Activated CD8-positive, alpha-beta memory T cell treated with anti-CD3 and anti-CD28 coated beads for 1 hour (primary cell): ENCODE measurements at places on chromosomes 5 and 9.

GRCh38 chr9:92547356-92547755, 11.6 kb upstream of the ECM2 start:
- DNase-seq, result no peak

GRCh38 chr5:3310541-3311261, 284.9 kb upstream of the IRX1 start:
- no peak for DNase-seq

DNA sequence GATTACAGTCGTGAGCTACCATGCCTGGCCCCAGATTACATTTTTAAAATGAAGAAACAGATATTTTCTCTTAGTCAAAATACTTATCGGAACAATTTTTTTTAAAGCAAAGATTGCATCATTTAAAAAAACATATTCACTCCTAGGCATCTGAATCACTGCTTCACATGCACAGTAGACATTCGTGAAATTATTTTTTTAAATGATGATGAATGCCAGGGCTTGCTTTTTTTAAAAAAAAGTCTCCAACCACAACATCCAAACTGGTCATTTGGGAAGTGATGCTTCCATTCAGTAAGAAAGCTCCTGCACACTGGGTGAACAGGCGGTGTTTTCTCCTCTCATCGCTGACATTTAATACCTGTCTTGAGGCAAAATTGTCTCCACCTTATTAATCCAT, 223.0 kb upstream of the DMRT1 start:
- no peak for DNase-seq

GRCh38 chr5:56735849-56736641, 79.3 kb upstream of the MAP3K1 start:
- no peak for DNase-seq

DNA sequence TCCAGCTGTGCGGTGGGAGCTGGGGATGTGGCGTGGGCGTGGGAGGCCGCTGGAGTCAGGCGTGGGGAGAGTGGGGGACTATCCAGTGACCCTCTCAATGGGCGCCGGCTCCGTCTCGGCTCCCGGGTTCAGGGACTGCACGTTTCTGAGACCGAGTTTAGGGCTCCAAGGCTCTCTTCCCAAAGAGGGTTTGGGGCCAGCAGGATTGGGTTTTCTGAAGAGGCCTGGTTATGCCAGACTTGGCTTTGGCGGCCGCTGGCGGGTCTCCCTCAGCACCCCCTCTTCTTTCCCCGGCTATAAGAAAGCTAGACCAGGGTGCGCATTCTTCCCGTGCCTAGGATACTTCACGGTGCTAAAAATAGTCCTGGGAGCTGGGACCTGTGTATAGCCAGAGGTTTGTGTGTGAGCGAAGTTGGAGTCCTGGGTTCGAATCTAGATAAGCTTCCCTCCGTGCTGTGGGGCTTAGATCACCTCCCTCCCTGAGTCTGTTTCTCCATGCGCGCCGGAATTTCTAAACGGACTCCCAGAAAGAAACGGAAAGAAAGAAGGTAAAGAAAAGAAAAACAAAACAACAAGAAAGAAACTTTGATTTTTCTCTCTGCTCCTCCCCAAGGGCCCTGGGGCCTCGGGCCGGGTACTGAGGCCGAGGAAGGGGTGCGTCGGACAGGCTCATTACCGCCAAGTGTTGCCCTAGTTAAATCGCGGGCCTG, 5.0 kb downstream of the HAND1 start:
- DNase-seq, result no peak

DNA sequence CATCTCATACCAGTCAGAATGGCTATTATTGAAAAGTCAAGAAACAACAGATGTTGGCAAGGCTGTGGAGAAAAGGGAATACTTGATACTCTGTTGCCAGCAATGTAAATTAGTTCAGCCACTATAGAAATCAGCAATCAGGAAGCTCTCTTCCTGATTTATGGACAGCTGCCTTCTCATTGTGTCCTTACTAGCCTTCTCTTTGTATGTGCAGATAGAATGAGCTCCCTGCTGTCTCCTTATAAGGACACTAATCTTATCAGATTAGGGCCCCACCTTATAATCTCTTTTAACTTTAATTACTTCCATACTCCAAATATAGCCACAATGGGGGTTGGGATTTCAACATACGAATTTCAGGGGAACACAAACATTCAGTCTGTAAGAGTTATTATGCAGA, 38.0 kb downstream of the KCNV2 start:
- DNase-seq, result no peak

DNA sequence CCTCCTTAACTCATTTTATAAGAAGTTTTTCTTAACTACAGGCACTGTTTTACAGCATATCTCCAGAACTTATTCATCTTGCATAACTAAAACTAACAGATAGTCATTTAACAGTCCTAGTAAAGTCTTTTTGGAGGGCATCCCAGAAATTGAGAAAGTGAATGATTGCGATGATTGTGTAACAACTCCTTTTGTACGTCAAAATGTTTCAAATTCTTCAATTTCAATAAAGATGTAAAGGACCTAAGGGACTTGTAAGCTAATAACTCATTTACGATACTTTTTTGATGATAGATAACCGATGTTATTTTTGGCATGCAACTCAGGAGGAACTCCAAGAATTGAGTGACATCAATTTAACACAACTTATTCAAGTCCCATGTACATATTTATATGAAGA, 42.7 kb downstream of the SVEP1 start:
- DNase-seq, result no peak

DNA sequence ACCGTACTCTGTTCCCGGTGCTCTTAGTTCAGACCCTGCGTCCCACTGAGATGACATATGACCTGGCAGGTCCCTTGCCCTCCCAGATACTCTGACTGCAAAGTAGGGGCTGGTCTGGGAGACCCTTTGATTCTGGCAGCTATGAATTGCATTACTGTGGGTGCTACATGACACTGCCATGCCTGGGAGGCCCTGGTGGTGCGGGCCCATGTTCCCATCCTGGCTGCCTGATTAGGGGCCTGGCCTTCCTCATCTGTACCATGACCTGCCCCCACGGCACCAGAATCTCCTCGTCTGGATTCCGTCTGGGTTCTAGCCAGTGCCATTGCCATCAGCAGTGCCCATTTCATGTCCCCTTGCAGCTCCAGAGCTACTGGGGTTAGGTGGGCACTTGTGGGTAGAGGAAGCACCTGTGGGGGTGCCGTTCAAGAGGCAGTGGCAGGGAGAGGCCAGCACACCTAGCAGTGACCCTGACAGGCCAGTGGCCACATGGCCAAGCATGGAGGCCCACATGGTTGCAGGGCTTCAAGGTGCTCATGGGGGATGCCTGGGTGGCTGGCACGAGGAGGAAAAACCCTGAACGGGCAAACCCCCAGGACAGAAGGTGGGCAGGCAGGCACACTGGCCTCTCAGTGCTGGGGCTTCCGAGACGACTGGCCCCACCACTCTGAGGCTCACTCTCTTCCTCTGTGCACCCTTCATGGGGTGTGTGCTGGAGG, 69.7 kb downstream of the PHF2 start:
- DNase-seq, result no peak

DNA sequence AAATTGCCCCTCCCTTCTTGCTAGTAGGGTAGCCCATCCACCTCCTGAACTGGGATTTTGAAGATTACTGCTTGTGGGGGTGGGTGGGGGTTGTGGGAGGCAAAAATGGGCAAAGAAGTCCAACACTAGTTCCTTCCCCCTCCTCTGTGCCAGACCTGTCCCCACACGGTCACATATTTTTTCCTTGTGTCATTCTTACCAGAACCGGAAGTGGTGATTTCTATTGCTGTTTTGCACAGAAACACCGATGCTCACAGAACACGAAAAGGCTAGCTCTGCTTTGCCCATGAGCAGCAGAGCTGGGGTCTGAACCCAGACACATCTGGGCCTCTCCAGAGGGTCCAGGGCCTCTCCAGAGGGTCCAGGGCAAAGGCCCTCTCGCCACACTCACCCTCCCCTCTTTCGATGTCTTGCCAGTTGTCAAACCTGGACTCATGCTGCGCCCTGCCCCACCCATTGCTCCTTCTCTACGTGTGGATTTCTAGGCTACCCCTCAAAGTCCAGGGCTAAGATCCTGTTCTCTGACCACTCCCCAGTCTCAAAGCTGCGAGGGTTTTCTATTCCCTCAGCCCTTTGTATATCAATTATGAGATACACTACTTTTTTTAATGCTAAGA, 264.4 kb upstream of the MSX2 start:
- DNase-seq, result no peak

DNA sequence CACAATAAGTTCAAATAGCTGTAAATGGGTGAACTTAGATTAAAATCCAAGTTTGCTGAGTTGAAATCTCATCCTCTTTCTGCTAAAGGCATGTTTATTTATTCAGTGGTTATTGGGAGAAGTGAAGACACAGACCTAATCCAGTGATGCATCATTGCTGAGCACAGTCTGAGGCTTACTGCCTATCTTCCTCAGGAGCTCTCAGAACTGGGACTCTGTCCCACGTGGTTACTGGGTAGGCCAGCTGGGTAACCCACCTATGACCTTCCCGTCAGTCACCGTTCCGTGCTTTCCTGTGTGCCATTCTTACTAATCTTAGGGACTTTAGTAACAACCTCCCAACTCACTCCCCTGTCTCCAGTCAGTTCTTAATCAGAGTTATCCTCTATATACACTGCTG, 226.8 kb upstream of the ATP10B start:
- DNase-seq, result no peak

DNA sequence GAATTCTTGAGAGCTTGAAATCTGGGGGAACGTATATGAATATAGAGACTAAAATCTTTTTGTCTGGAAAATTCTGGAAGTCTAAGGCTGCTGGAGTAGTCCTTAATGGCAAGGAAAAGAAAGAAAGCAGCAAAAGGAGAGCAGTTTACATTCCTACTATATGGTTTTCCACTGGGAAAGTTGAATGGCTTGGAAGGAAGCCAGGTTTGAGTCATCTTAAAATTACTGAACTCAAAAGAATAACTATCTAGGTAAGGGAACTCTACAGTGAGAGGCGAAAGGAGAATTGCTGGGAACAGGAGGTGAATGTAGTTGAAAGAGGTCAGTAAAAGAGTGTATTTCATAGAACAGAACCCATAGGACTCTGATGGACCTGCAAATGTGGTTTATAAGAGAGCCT, 258.1 kb upstream of the EDIL3 start:
- no peak for DNase-seq

GRCh38 chr5:55211184-55211874, 15.8 kb downstream of the MCIDAS start:
- DNase-seq, result no peak

DNA sequence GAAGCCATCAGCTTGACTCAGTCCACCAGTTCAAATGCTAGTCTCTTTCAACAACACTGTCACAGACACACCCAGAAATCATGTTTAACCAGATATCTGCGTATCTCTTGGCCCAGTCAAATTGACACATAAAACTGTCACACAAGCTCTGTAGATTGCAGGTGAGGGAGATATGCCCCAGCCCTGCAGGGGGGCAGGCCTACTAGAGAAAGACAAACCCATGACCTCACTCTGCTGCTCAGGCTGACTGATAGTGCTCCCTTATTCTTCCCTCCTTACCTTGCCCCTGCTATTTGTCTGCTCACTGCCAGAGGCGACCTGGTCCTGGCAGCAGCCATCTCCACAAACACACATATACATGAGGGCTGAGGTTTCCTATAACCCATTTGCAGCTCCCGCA, 351.3 kb downstream of the DRD1 start:
- DNase-seq, result no peak

DNA sequence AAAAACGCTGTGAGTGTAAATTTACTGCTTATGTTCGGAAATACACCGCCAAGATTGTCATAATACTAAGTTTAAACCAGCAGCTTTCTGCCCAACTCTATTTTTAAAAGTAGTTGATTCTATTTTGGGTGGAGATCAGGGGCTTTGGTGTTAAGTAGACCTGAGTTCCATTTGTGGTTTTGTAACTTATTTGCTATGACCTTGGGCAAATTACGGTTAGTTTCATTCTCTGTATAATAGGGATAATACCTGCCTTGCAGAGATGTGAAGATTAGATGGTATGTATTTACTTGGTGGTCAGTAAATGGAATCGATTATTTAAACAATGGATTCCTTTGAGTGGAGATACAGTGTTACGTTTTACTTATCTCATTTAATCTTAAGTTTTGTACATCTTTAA, 1.6 kb downstream of the RAD23B start:
- no peak for DNase-seq

DNA sequence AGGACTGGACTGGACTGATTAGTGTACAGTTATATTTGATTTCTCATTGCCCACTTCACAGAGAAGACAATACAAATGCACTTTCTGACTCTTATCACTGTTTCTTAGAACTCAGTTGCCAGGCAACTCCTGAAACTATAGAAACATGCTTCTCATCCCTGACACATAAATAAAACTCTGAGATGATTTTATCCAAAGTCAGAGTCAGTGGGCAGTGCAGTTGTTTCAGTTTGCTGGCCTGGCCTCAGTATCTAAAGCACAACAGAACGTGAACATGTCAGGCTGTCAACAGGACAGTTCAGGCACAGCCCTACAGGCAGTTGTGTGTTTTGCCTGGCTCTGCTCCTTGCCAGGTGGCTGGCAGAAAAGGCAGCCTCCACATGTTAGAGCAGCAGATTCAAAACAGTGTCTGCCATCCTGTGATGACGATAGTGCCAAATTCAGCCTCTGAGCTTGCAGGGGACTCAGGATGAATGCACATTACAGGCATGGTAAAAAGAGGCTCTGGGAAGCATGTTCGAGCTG, 65.1 kb upstream of the CCDC152 start:
- no peak for DNase-seq

GRCh38 chr5:117800261-117800660, 1188.1 kb downstream of the DTWD2 start:
- no peak for DNase-seq

DNA sequence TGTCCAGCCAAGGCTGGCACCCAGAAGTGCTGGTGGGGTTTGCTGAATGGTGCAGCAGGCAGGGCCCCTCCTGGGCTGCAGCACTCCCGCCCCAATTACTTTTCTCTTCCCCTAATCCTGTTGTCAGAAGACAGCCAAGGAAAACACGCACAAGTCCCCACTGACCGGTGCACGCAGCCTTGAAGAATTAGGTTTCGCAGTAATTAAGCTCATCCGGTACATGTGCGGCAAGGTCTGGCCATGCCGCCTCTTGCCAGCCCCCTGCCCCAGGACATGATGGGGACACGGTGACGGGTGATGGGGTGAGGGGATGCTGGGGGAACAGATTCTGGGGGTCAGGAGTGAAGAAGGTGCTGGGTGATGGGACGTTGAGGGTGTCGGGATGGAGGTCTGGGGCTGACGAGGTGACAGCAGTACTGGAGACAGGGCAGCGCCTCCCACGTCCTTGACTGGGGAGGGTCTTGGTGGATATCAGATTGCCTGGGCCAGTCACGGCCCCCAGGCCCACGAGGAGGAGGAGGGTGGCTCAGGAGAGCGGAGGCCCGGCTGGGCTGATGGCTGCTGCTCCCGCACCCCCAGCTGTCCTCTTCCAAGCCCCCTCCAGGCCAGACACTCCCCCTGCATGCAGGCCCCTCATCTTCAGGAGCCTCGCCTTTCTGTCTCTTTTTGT, 34.9 kb downstream of the BARX1 start:
- no peak for DNase-seq

DNA sequence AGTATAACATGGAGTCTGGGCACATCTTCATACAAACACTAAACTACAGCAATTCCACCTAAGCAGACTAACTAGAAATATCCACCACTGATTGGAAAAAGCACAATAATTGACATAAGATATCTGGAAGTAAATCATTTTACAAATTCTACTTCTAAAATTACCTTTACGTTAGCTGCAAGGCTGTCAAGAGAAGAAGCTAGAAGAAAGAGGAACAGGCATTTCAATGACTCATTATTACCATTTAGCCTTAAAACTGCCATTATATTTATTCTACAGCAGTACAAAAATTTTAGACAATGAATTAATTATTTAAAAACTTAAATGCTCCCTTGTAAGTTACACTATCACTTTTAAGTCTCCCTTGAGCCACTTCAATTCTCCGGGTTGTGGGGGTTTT, 43.4 kb upstream of the PLPP6 start:
- no peak for DNase-seq

- DNase-seq, result no peak
Measured at GRCh38 chr9:92190536-92190790, 75.2 kb upstream of the SPTLC1 start.
